ENCODE measurements at places on chromosomes 2 and 18.

DNA sequence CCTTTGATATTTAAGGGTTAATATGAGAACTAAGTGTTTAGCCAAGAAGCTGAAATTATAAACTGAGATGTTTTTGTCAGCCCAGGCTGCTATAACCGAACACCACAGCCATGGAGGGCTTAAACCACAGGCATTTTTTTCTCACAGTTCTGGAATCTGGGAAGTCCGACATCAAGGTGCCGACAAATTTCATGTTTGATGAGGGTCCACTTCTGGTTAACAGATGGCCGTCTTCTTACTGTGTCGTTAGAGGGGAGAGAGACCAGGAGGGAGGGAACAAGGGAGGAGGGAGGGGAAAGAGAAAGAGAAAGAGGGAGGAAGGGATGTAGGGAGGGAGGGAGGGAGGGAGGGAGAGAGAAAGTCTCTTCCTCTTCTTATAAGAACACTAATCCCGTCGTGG is 6.5 kb upstream of the CNDP2 start:
- DNase-seq: no peak

- no peak for DNase-seq
Observed at GRCh38 chr18:45637546-45638327, 22.5 kb downstream of the SLC14A2 start.

- no peak for DNase-seq
Observed at GRCh38 chr2:105809097-105809473, 64.4 kb downstream of the NCK2 start.

- DNase-seq: peak; percentile 56
Observed at GRCh38 chr18:2971741-2972552, 41.0 kb downstream of the LPIN2 start.

DNA sequence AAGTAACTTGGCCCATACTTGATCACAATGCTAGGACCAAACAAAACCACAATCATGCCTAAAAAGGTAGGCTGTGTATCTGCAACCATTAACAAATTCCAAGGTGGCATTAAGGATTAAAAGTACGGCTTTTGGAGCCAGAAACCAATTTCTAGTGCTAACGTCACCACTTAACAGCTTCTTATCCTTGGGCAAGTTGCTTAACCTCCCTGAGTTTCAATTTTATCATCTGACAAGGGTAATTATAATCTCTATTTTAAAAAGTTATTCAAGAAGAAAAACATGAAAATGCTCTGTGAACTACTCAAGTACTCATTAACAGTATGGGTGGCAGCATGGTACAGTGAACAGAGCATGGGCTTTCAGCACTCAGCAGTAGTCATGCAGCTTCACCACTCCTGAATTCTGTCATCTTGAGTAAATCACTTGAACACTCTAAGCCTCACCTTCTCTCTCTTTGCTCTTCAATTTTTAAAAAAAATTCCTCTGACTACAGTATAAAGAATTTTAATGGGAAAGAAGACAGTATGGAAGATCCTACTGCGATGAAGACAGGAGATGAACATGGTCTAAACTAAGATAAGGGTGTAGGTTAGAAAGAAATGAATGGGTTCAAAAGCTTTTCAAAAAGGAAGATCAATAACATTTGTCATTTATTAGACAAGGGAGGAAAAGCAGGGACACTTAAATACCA is 69.2 kb downstream of the SS18 start:
- DNase-seq: no peak

GRCh38 chr2:105721991-105722511 is 22.7 kb upstream of the NCK2 start:
- DNase-seq: no peak

DNA sequence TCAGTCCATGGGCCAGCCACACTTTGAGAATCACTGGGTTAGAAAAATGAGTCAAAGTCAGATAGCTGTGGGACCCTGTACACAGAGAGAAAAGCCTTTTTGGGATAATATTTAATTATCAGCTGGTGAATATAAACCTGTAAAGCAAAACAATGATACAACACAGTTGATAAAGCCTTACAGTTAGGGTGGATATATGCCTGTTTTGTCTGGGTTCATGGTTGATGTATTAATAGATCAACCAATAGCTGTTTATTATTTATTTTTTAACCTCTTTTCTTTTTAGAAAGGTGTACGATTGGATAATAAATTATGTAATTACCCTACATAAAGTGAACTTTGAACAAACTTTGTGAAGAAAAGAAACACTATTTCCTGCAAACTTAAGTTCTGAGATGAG is 145.6 kb downstream of the TDRD15 start:
- DNase-seq: no peak

DNA sequence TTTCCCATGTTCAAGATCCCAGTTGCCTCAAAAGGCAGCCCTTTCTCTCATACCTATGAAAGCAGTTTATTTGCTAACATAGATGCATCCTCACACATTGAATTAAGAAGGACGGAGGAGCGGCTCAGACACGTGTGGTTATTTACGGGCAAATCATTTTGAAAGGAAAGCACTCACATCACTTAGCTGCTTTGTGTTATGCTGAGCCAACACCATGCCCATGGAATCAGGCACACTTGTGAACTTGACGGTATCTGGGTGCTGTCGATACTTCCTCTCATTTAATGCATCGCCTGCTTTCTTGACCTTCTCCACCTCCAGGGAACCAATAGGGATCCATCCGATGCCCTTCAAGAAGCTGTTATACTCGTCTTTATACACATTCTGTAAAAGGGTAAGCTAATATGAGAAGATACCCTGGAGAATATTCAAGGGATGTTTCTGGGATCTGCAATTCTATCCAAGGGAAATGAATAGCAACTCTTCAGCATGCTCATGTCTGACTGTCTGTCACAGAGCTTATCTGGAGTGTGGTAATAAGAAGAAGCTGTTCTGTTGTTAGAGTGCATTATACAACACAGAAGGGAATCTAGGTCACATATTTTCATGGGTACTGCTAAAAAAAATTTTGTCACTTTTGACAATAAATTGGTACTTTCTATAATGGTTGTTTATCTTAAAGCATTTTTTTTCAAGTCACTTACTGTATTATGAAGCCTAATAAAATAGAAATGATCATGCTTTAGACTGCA is 63.3 kb downstream of the NEB start:
- no peak for DNase-seq

- DNase-seq: no peak
Observed at GRCh38 chr2:3034856-3035255, 342.8 kb downstream of the EIPR1 start.

GRCh38 chr18:6920099-6920955 is 190.8 kb downstream of the ARHGAP28 start:
- DNase-seq: no peak

- no peak for DNase-seq
Observed at GRCh38 chr18:14941256-14941655, 193.3 kb downstream of the ANKRD30B start.

GRCh38 chr2:26471766-26472706 is 5.9 kb downstream of the OTOF start:
- DNase-seq: no peak

DNA sequence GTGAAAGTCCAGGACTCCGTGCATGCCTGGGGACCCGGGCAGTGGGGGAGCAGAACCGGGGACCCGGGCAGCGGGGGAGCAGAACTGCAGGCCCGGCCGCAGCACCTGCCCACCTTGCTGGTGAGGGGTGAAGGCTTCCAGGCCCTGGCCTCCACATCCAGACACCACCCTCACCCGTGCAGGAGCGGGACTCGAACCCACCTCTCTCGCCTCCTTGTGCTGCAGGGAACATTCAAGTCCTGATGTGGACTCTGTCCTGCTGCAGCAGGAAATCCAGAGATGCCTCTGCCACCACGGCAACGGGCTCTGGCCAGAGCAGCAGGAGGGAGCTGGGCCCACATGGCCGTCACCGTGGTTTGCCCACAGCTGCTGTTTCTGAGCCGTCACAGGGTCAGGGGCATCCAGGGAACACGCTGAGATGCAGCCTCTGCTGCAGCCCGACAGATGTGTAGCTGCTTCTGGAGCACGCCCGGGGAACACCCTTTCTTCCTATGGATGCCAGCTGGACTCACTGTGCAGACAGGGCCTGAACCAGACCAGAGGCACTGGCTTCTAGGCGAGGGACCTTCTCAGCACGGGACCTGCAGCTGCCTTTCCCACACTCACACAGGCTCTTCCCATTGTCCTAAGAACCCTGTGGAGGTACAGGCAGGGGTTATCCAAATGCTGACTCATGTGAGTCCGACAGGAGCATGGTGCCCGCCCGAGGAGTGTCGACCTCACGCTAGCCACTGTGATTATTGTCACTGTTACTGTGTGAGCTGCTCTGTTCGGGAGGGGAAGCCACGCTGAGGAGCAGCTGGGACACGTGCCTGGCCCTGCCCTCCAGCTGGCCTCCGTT is 89.2 kb upstream of the CTDP1 start:
- no peak for DNase-seq

DNA sequence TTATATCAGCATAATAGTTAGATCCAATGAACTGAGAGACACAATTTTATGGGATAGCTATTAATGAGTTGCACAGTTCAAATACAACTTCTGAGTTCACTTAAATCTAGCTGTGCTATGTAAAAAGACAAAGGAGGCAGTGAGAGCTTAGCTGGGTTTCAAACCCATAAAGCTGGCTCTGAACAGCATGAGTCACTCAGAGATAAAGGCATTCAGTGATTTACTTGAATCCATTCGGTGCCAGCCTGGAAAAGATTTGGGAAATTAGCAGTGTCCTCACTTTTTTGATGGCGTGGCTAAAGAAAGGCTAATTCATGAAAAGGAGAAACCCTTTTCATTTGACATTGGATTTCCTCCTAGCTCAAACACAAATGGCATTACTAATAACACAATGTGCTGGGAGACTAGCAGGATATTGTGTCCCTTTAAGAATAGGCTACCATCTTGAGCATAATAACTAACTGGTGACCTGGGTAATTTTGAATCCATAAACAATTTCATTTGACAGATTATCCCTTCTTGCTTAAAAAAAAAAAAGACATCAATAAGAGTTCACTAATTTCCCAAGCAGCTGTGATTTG is 98.4 kb upstream of the NEUROD1 start:
- no peak for DNase-seq

DNA sequence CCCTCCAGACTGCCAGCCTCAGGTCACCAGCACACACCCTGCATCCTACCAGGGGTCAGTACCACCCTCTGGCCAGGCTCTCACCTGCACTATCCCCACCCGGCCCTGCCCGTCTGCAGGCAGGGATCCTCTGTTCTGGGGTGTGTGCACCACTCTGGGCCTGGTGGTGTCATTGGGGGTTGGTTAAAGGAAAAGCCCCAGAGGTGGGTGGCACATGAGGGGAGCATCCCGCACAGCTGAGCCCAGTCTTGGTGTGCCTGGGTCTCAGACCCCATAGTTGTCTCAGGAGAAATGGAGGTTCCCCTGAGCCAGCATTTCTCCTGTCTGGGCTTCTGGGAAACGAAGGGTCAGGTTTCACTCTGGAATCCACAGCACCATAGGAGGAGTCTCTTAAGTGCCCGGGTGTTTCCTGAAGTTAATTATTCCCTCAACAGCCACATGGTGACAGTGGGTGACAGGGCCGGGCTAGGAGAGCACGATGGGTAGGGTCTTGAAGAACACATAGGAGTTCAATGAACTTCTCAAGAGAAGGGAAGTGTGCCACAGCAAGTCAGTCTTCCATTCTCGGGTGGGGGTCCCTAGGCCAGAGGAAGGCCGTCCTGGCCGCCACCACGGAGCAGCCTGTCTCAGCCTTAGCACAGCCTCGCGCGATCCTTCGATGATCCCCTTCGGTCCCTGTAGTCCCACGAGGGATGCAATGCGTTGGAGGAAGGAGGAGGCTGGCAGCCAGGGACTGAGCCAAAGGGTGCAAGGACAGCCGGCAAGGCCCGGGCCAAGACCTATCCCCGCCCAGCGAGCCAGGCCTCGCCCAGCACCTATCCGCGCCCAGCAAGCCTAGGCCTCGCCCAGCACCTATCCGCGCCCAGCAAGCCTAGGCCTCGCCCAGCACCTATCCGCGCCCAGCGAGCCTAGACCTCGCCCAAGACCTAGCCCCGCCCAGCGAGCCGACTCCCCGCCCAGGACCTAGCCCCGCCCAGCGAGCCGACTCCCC is 1.1 kb upstream of the FARP2 start:
- no peak for DNase-seq

DNA sequence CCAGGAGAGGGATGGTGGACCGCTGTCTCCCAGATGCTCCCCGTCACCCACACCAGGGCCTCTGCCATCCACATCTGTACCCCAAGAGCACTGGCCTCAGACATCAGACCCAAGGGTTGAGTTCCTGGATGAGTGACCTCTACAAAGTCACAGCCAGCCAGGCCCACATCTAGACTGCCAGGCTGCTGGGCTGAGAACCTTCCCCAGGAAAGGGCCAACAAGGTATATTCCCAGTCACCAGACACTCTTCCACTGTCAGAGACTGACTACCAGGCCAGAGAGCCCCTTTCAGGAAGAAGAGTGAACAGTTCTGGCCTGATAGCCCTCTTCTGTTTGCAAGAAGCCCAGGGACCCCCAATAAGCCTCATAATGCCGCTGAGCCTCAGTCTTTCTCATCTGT is 44.3 kb downstream of the C1QL2 start:
- no peak for DNase-seq

- DNase-seq: no peak
Observed at GRCh38 chr2:230131366-230131765, 62.6 kb upstream of the SLC16A14 start.

DNA sequence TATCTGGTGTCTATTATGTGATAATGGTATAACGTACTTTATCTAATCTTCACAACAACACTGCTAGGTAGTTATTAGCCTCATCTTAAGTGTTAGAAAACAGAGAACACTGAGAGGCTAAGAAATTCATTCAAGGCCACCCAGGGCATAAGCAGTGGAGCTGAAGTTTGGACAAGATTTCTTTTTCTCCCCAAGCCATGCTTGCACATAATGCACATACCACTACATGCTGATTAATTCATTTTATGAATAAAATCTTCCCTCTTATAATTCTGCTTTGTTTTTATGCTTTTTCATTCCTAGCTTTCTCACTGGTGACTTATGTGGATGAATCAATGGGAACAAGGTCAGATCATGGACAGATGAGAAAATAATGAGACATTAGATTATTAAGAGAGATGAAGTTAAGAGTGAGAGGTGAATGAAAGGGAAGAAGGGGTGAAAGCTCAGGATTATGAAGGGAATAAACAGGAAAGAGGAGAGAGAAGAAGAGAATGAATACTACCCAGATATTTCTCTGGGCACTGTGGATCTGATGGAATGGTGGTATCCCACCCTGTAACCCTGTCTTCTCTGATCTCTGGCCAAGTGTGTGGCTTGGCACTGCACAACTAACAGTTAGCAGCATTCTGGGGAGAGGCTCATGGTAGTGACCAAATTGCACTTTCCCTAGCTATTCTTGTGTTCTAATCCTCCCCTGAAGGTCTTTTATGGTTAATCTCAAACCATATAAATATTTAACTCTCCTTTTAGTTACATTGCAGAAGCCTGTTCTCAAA is 17.7 kb upstream of the GALNT3 start:
- no peak for DNase-seq

GRCh38 chr2:170162271-170162632 is 15.7 kb upstream of the MYO3B start:
- DNase-seq: no peak

DNA sequence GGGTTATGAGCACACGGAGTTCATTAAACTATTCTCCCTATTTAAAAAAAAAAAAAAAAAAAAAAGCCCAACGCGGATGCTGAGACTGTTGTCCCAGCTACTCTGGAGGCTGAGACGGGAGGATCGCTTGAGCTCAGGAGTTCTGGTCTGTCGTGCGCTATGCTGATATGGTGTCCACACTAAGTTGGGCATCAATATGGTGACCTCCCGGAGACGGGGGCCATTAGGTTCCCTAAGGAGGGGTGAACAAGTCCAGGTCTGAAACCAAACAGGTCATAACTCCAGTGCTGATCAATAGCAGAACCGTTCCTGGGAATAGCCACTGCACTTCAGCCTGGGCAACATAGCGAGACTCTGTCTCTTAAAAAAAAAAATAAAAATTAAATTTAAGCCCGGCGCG is 12.9 kb upstream of the ANKRD53 start:
- no peak for DNase-seq

GRCh38 chr2:30514848-30515435 is 67.9 kb downstream of the LCLAT1 start:
- no peak for DNase-seq

All from GM18507 (cell line).